ENCODE measurements at places on chromosomes 3 and 15.
A peak's percentile ranks its signal among the peaks of the same experiment; 100 is the strongest.

GRCh38 chr3:107916171-107916570, 174.7 kb downstream of the CD47 start:
- DNase-seq, result no peak

- DNase-seq, result no peak
Measured at GRCh38 chr3:58924578-58924977, 125.2 kb downstream of the CFAP20DC start.

DNA sequence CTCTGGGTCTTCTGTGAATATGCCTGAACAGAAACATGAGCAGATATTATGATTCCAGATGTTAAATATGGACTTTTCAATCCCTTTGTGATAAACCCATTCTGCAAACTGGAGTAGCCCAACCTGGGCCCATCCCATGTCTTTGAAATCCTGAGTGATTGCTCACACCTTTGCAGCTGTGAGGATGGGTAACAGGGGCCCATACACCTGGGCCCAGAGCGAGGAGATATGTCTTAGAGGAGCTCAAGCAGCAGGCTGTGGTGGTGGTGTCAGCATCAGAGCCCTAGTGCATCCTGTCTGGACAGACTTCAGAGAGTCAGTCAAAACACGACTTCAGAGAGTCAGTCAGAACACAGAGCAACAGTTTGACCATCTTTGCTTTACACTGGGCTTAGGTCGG, 64.9 kb upstream of the LIMD1 start:
- no peak for DNase-seq

DNA sequence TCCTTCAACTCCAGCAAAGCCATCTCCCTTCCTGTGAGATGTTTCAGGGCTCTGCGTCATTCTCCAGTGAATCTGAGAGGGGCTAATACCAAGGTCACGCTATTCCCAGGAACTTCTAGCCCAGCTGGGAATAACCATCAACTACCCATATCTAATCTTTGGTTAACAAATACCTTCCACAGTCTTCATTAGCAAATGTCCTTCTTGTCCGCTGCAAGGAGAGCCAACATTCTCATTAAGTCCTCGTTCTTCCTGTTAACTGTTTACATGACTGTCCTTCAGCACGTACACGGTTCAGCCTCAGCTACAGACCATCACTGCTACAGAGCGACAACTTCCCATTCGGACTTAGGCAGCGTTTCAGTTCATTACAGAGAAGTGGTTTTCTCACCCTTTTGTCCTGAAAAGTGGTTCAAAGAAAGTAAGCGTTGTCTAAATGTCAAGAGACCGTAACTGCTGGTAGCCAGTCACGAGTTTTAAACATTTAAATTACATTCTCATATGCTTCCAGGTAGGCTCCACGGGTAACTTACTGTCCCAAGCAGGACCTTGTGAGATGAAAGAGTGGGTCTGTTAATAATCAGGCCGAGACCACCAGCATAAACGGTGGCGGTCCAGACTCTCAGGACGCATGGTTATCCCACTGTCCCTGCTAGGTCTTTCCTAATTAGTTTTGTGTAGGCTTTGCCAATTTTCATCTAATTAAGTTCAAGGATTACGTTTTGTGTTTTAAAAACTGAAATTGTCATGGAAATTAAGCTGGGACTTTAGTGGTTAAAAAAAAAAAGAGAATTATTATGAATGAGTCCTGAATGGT, 63.8 kb downstream of the CHSY1 start:
- no peak for DNase-seq

DNA sequence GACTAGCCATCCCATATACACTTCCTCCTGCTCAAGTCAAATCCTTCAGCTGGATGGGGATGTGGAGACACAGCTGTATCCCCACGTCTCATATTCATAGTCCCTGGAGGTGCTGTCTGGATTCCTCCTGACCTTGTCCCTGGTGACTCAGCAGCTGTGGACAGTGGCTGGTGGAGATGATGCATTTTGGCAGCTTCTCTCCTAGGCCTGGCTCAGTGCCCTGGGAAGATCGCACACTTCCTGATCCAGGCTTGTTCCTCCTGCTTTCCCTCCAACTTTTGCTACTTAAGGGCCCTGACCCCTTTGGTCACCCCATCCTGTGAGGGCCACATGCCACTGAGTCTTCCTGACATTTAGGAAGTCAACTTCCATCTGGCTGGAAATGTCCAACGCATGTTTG, 44.4 kb downstream of the ADAMTSL3 start:
- no peak for DNase-seq

- DNase-seq, result no peak
Measured at GRCh38 chr3:10106919-10107318, 1.1 kb downstream of the FANCD2OS start.

- no peak for DNase-seq
Measured at GRCh38 chr15:73923156-73923487, 3.1 kb upstream of the LOXL1 start.

DNA sequence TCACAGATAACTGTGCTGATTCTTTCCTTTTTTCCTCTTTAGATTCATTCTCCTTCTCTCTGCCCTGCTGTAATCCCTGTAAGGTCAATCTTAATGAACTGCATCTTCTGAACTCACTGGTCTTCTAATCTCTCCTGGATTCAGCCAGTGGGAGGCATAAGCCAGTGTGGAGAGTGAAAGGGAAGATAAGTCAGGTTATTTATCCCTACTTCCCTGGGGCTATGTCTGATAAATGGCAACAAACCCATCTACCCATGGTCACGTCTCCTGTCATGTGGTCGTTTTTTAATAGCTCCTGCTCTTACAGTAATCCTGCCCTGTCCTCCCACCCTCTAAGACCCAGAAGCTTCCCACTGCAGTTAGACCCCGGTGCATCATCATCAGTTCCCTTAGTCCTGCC, 199.6 kb upstream of the NAALADL2 start:
- no peak for DNase-seq

DNA sequence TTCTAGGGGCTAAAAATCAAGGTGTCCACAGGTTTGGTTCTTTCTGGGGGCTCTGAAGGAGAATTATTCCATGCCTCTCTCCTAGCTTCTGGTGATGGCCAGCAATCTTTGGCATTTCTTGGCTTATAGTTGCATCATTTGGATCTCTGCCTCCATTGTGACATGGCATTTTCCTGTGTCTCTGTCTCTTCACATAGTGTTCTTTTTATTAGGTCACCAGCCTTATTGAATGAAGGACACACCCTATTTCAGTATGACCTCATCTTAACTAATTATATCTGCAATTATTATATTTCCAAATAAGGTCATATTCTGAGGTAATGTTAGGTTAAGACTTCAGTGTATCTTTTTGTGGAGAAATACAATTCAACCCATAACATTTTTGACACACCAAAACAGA, 3.2 kb upstream of the GBE1 start:
- no peak for DNase-seq

- DNase-seq, result no peak
Measured at GRCh38 chr15:36793205-36793873, 213.9 kb downstream of the CDIN1 start.

GRCh38 chr3:11655196-11655928, 11.6 kb upstream of the VGLL4 start:
- no peak for DNase-seq

GRCh38 chr3:45311327-45311726, 77.0 kb upstream of the LARS2 start:
- no peak for DNase-seq

DNA sequence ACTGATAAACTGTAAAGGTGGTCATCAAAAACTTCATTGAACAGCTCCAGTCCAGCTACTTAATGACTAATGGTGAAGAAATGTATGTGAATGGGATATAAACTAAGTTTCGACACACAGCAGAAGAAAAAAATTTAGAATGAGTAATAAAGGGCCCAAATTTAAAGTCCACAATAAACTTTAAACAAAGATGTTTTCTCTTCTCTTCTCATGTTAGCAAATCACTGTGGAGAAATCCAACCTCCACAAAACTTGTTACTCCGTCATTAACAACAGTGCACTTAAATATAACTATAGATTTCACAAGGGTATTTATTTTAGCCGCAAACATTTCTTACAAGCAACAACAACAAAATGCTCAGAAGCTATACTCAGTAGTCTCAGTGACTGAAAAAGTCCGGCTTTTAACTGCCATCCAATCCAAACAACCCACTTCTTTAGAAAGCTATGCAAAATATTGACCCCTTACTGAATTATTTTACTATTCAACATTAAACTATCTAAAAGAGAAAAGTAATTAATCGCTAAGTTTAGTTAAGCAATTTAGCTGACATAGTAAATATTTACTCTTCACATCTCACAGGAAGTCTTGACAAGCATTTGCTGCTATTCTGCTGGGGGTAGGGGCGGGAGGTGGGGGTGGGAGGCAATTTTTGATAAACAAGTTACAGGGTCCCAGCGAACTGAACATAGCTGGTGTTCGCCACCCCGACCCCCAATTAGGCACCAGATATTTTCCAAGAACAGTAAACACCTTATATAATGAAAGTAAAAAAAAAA, 2.4 kb downstream of the IGF2BP2 start:
- DNase-seq, result no peak

DNA sequence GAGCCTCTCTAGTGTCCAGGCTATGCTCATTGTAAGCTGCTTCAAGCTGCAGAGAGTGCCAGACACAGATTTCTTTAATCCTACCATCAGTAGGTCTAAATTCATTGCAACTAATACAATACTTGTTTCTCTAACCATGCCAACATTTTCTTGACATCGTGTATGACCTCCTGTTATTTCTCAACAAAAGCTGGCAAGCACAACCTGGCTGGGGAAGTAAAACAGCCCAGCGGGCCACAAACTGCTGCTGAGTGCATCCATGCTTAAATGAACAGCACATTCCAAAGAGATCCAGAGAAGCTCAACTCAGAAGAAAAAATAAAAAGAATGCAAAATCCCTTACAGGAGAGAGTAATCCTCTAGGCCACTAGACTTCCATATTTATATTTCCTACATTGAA, 36.5 kb downstream of the GMNC start:
- DNase-seq, result no peak

- no peak for DNase-seq
Measured at GRCh38 chr15:41966920-41967465, 5.4 kb downstream of the EHD4 start.

DNA sequence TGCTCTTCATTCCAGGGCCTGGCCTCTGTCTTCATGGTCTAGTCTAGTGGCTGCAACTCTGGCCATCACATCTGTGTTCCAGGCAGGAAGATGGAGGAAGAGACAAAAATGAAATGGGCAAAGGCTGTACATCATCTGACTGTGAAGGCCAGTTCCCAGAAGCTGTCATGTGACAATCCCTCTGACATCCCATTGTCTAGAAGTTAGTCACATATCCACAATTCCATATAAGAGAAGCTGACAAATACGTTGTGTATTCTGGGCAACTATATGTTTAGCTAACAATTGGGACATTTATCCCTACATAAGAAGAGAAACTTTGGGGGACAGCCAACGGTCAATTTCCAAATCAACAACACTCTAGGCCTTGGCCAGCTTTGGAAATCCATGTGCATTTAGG, 34.5 kb upstream of the C3orf70 start:
- no peak for DNase-seq

- DNase-seq, result no peak
Measured at GRCh38 chr15:60351066-60351465, 46.7 kb downstream of the ANXA2 start.

DNA sequence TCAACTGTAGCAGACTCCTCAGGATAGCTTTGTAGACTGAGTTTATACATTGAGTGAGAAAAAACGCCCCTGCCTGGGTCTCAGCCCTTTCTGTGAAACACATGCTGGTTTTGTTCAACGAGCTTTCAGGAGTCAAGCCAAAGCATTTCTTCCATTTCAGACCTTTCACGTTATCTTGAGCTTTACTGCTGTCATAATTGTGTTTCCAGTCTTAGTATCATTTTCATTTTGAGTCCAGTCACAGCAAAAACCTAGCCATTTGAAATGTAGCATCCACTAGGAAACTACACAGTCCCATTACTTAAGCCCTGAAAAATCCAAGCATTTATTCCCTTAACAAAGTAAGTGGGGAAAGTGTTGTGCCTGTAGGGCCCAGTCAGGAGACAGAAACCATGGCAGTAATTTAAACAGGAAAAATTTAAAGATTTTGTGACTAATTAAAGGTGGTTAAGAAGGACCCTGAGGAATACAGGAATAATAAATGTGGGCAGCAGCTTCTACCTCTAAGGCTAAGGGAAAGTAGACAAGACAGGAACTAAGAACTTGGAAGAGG, 110.1 kb upstream of the ABHD17C start:
- DNase-seq, result no peak

DNA sequence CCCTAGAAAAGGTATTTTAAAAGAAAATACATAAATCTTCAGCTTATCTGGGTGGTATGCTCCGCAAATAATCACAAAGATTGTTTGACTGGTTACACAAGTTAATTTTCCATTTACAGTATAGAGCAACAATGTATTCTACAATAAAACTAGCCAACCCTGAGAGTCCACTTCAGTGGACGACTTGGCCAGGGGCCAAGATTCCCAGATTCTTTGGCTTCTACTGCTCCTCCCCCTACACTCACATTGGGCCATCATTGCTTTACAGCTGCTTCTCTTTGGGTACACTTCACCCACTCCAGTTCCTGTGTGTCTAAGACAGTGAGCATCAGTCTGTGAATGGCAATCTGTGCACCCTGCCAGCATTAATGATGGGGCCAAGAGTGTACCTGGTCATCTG, 17.2 kb upstream of the PRICKLE2 start:
- no peak for DNase-seq

DNA sequence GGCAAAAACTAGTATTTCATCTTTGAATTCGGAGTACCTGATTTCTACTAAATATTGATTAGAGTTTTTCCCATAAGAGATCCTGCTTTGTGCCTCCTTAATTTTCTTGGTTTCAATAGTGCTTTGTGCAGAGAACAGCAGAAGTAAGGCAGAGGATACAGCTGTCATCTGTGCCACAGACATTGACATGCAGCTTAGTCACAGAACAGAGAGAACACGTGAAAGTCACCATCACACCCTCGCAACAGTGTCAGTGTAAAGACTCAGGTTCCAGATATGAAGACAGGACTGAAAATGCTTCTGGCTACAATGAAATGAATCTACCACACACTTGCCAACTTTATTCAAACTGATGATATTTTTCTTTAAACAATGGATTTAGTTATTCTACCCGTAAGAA, 942.8 kb upstream of the CFAP20DC start:
- DNase-seq, result no peak

GRCh38 chr3:175417426-175417825, 558.3 kb downstream of the NAALADL2 start:
- DNase-seq, result no peak

GRCh38 chr3:123421353-123422174, 27.3 kb downstream of the ADCY5 start:
- DNase-seq, result no peak

- DNase-seq, result peak; percentile 22
Measured at GRCh38 chr3:136070953-136071949, 105.7 kb downstream of the PPP2R3A start.

DNA sequence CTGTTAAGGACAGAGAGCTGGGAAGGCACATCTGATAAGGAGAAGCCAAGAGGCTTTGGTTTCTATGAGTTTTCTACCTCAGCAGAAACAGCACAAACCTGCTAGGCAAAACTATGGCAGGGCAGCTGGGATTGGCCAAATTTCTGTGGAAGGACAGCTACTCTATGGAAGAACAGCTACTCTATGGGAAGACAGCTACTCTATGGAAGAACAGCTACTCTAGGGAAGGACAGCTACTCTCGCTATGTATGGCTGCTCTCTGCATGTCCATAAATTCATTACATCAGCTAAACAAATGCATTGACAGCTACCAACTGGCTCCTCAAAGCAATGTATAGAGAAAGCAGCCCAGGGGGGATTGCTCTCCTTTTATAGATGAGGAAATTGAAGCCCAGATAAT, 24.8 kb downstream of the MASP1 start:
- DNase-seq, result no peak

- DNase-seq, result no peak
Measured at GRCh38 chr15:73718694-73719093, 34.5 kb downstream of the INSYN1 start.
